ENCODE measurements at places on chromosomes 7 and 10. TPM values are rescaled to one million over a fixed set of nuclear protein-coding genes. Genes with fewer than 3 reads are reported as not detected.

The KLF14 gene
- total RNA-seq, result not detected

The STEAP2 gene
- total RNA-seq, result not detected

The PRF1 gene
- total RNA-seq, result 76.5 TPM

The STOX1 gene
- 0.76 TPM for total RNA-seq

The DGKI gene
- total RNA-seq, result 21.4 TPM

The NEUROD6 gene
- total RNA-seq, result not detected

- H3K4me1 ChIP-seq, result no peaks in the 10 kb centered on the region
- no peak overlapping the region for H3K4me3 ChIP-seq
- H3K27me3 ChIP-seq, result peaks cover 2% of the 10 kb centered on the region
- no peak for DNase-seq
These were observed 85.2 kb downstream of the WNT2 start for GRCh38 chr7:117237646-117238045.

DNA sequence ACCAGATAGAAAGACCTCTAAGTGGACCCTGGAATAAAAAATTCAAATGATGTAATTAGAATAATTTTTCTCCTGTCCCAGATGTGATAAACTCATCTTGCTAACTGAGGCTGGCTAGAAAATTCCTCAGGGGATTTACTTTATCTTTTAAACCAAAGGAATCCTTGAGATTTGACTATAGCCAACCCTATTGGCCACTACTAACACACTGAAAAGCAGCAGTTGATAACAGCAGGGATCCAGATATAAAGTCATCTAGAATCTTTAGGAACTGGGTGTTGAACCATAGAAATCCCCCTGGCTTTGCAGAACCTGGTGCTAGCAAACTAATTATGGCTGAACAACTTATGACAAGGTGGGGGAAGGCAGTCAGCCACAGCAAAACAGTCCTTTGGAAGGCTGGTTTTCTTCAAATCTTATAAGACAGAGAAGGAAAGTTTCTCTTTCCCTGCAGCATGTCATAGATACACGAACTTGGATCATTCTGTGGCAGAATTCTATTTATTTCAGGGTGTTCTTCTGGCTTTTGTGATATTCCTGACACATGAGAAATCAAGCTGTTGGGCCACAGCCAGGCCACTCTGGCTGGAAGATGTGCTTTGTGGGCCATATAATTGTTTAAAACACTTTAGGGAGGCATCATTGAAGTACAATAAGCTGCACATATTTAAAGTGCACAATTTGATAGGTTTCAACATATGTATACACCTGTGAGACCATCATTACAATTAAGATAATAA lies 643.6 kb downstream of the SORCS3 start:
- H3K4me1 ChIP-seq, result no peaks in the 10 kb centered on the region
- no peak overlapping the region for H3K4me3 ChIP-seq
- no peak overlapping the region for H3K27ac ChIP-seq
- no peak for DNase-seq
- no peaks in the 10 kb centered on the region for H3K27me3 ChIP-seq

- H3K27ac ChIP-seq, result no peak overlapping the region
- no peaks in the 10 kb centered on the region for H3K27me3 ChIP-seq
- peaks cover 19% of the 10 kb centered on the region for H3K4me1 ChIP-seq
- H3K4me3 ChIP-seq, result no peak overlapping the region
- H3K36me3 ChIP-seq, result no peaks in the 10 kb centered on the region
These were observed 90.3 kb downstream of the FAM107B start for GRCh38 chr10:14684354-14684753.

- no peak for DNase-seq
- no peaks in the 10 kb centered on the region for H3K4me1 ChIP-seq
- H3K4me3 ChIP-seq, result no peak overlapping the region
- no peaks in the 10 kb centered on the region for H3K36me3 ChIP-seq
- H3K27ac ChIP-seq, result no peak overlapping the region
- H3K27me3 ChIP-seq, result no peaks in the 10 kb centered on the region
These were observed 7.7 kb downstream of the BBS9 start for GRCh38 chr7:33137103-33137502.

GRCh38 chr10:24568042-24568441 lies 155.6 kb downstream of the ARHGAP21 start:
- peaks cover 6% of the 10 kb centered on the region for H3K27me3 ChIP-seq
- no peak for DNase-seq
- no peaks in the 10 kb centered on the region for H3K36me3 ChIP-seq
- no peak overlapping the region for H3K4me3 ChIP-seq
- H3K4me1 ChIP-seq, result no peaks in the 10 kb centered on the region

- H3K27ac ChIP-seq, result no peak within 1 kb of the TSS
- no peak for DNase-seq
- H3K4me3 ChIP-seq, result no peak within 1 kb of the TSS
These were observed at the start of gene CCL24 for GRCh38 chr7:75813781-75814236. CCL24 (minus strand) TSS chr7:75813806; CDS start chr7:75813715, 91 bp downstream.

- peaks cover 2% of the 10 kb centered on the region for H3K4me1 ChIP-seq
- no peaks in the 10 kb centered on the region for H3K36me3 ChIP-seq
- peaks cover 11% of the 10 kb centered on the region for H3K27me3 ChIP-seq
- no peak overlapping the region for H3K4me3 ChIP-seq
- H3K27ac ChIP-seq, result no peak overlapping the region
These were observed 7.3 kb upstream of the MAFK start for GRCh38 chr7:1523208-1523607.

- no peaks in the 10 kb centered on the region for H3K27me3 ChIP-seq
- H3K4me1 ChIP-seq, result no peaks in the 10 kb centered on the region
- no peaks in the 10 kb centered on the region for H3K36me3 ChIP-seq
- H3K4me3 ChIP-seq, result no peak overlapping the region
- no peak for DNase-seq
These were observed 52.4 kb downstream of the NPTX2 start for GRCh38 chr7:98669329-98670000.

DNA sequence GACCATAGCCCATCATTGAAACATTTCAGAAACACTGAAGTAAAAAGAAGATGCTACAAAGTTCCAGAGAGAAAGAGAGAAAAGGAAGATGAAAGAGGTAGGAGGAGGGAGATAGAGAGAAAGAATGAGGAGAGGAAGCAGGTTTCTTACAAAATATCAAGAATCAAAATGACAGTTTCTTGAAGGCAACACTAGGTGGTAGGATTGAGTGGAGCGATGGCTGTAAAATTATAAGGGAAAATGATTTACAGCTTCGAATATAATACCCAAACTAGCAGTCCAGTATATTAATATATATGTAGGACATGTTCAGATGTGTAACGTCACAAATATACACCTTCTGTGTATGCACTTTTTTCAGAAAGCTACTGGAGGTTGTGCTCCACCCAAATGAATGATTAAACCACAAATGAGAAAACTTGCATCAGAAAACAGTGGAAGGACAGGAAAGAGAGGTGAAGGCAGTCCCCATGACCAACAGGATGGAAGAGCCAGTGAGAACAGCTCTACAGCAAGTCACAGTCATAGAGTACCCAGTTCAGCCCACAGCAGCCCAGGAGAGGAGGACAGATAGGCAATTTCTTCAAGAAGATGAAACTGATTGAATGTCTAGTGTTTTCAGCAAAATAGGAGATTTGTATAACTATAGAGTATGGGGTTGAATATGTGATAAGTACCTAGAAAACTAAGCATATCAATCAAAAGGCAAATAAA lies 151.5 kb upstream of the TARP start:
- peak overlapping the region; percentile 17 for H3K27ac ChIP-seq
- no peaks in the 10 kb centered on the region for H3K36me3 ChIP-seq
- peaks cover 24% of the 10 kb centered on the region for H3K4me1 ChIP-seq
- H3K27me3 ChIP-seq, result peaks cover 16% of the 10 kb centered on the region

DNA sequence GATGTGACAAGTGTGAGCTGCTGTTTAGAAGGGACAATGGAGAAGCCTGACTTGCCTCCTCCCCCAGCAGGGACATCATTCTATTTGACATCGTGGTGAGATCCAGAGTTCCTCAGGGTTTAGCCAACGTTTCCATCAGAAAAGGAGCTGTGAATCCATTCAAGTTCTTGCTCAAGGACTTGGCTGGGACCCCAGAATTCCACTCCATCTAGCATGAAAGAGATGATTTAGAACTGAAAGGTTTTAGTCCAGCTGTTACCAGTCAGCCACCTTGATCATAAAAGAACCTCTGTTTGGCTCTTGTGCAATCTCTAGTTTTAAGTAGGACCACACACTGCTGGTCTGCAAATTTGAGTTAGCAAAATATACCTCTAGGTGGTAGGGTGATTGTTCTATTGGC lies 337.6 kb downstream of the FRMD4A start:
- H3K27ac ChIP-seq, result no peak overlapping the region
- no peaks in the 10 kb centered on the region for H3K36me3 ChIP-seq
- no peak overlapping the region for H3K4me3 ChIP-seq
- no peak for DNase-seq
- H3K4me1 ChIP-seq, result no peaks in the 10 kb centered on the region

GRCh38 chr7:130144312-130145171 lies 60.7 kb downstream of the TMEM209 start:
- no peak for DNase-seq
- no peak overlapping the region for H3K27ac ChIP-seq
- no peak overlapping the region for H3K4me3 ChIP-seq
- H3K36me3 ChIP-seq, result peaks cover under 1% of the 10 kb centered on the region

GRCh38 chr10:43105956-43106229 lies 29.0 kb downstream of the RET start:
- H3K36me3 ChIP-seq, result no peaks in the 10 kb centered on the region
- no peak overlapping the region for H3K27ac ChIP-seq
- no peak overlapping the region for H3K4me3 ChIP-seq
- peaks cover 20% of the 10 kb centered on the region for H3K27me3 ChIP-seq

GRCh38 chr10:42812028-42812427 lies 29.4 kb downstream of the BMS1 start:
- H3K27me3 ChIP-seq, result no peaks in the 10 kb centered on the region
- no peak for DNase-seq
- H3K4me1 ChIP-seq, result peaks cover 9% of the 10 kb centered on the region
- H3K4me3 ChIP-seq, result no peak overlapping the region
- H3K27ac ChIP-seq, result no peak overlapping the region
- H3K36me3 ChIP-seq, result peaks cover 82% of the 10 kb centered on the region

GRCh38 chr10:74753442-74754211 lies 72.8 kb upstream of the KAT6B start:
- H3K27me3 ChIP-seq, result no peaks in the 10 kb centered on the region
- H3K4me3 ChIP-seq, result no peak overlapping the region
- DNase-seq, result no peak

DNA sequence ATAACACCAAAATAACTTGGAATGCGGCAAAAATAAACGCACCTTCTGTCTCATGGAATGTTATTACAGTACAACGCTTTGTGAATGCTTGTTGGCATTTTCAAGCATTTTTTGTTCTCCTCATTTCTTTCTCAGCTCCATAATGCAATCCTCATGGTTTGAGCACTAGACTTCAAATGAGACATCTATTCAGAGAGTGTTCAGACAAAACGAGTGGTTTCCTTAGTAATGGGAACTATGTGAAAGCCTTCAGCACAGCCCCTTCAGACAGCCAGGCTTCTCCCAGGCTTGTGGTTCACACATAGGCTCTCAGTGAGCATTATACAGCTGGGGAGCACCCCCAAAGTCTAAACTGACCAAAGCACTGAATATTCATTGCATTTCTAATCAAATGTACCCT lies 8.6 kb upstream of the LRRN3 start:
- peak overlapping the region; percentile 58 for H3K4me3 ChIP-seq
- H3K27ac ChIP-seq, result peak overlapping the region; percentile 86
- peaks cover 65% of the 10 kb centered on the region for H3K4me1 ChIP-seq
- H3K27me3 ChIP-seq, result peaks cover 2% of the 10 kb centered on the region
- DNase-seq, result peak; percentile 69

DNA sequence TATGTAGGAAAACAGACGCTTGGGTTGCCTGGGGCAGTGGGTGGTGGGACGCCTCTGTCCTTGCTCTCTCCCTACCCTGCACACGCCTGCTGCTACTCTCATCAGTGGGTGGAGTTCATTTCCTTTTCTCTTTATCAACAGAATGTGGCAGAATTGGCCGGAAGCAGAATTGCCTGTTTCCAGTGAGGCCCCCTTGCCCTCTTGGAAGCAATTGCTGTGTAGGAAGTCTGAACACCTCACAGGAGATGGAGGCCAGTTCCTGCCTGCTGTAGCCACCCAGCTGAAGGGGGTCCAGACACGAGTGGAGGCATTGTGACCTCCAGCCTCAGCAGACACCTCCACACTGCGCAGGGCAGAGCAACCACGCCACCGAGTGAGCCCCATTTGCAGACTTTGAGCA lies 331.6 kb upstream of the ZNF32 start:
- DNase-seq, result no peak
- no peaks in the 10 kb centered on the region for H3K27me3 ChIP-seq
- peaks cover 5% of the 10 kb centered on the region for H3K4me1 ChIP-seq
- H3K4me3 ChIP-seq, result no peak overlapping the region

- H3K4me3 ChIP-seq, result no peak overlapping the region
- H3K27ac ChIP-seq, result no peak overlapping the region
- DNase-seq, result no peak
- H3K27me3 ChIP-seq, result no peaks in the 10 kb centered on the region
- H3K4me1 ChIP-seq, result no peaks in the 10 kb centered on the region
These were observed 367.8 kb downstream of the NRG3 start for GRCh38 chr10:82242778-82243177.

DNA sequence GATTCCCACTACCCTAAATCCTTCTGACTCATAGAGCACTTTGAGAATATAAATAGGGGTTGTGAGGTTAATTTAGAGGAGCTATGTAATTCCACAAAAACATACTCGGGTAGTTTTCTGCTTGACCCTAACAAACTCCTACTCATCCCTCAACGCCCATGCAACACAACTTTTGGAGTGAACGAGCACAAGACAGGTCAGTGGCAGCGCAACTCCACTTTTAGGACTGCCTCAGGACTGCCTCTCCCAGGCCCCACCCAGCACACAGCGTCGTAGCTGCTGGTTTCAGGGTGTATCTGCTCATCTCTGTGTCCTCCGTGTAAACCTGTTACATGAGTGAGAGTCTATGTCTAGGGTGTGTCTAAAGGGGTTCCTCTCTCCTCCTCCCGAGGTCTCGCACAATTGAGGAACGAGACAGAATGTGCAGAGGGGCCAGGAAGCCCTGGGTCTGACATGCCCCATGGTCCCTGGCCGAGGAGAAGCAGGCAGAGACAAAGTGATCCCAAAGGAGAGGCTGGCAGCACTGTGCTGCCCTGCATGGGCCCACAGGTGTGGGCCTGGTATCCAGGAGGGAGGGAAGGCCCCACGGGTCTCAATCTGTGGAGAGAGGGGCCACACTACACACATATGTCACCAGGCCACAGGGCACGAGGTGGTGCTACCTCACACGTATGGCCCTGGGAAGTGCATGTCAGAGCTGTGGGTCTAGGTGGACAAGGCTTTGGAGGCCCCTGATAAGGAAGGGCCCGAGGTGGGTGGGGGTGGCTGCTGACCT lies 45.5 kb downstream of the CAMK2B start:
- H3K27me3 ChIP-seq, result peaks cover 2% of the 10 kb centered on the region
- H3K4me1 ChIP-seq, result no peaks in the 10 kb centered on the region
- H3K4me3 ChIP-seq, result no peak overlapping the region
- DNase-seq, result no peak

GRCh38 chr10:10396601-10397000 lies 621.1 kb upstream of the CELF2 start:
- H3K36me3 ChIP-seq, result no peaks in the 10 kb centered on the region
- no peak for DNase-seq
- H3K27ac ChIP-seq, result no peak overlapping the region
- H3K4me3 ChIP-seq, result no peak overlapping the region
- H3K27me3 ChIP-seq, result no peaks in the 10 kb centered on the region
- no peaks in the 10 kb centered on the region for H3K4me1 ChIP-seq

Data from activated CD4-positive, alpha-beta T cell treated with anti-CD3 and anti-CD28 coated beads, Interleukin-2, amount 10 ng/mL, durations not matched to agents 24 days and 14 days (primary cell).